Osteocyte (in vitro differentiated cells): ENCODE measurements at places on chromosomes 1 and 21. TPM values are rescaled to one million over a fixed set of nuclear protein-coding genes. Genes with fewer than 3 reads are reported as not detected.

The SPRR5 gene
- not detected in 2 replicates for total RNA-seq

The LMX1A gene
- not detected in 2 replicates for total RNA-seq

The NTMT2 gene
- total RNA-seq = not detected in 2 replicates

The PLPPR5 gene
- total RNA-seq = not detected in 2 replicates

The FOXD3 gene
- not detected in 2 replicates for total RNA-seq

The CRABP2 gene
- total RNA-seq = 144 and 146 TPM in 2 replicates

The MROH9 gene
- total RNA-seq = not detected in 2 replicates

The PRDM16 gene
- total RNA-seq = 7.1 and 7.4 TPM in 2 replicates

The BCAR3 gene
- 7.9 and 8.8 TPM in 2 replicates for total RNA-seq

The NHLH1 gene
- 0.16 and 0.31 TPM in 2 replicates for total RNA-seq

The NBPF20 gene
- total RNA-seq = 4.0 and 4.9 TPM in 2 replicates

The FNDC5 gene
- total RNA-seq = 2.0 and 3.2 TPM in 2 replicates

The TNFRSF1B gene
- total RNA-seq = 3.7 and 7.4 TPM in 2 replicates

The FNDC10 gene
- 25.6 and 28.0 TPM in 2 replicates for total RNA-seq

The SPRR4 gene
- not detected in 2 replicates for total RNA-seq

The IFI44L gene
- total RNA-seq = 21.2 and 22.1 TPM in 2 replicates

The ZC3H12A gene
- total RNA-seq = 7.0 and 11.3 TPM in 2 replicates

The S100A7A gene
- total RNA-seq = not detected in 2 replicates

The BARHL2 gene
- not detected in 2 replicates for total RNA-seq

The LSS gene
- total RNA-seq = 92.0 and 101 TPM in 2 replicates

The OR10R2 gene
- total RNA-seq = not detected in 2 replicates

The RHOU gene
- total RNA-seq = 2.3 and 2.4 TPM in 2 replicates

The MEF2D gene
- total RNA-seq = 33.8 and 45.8 TPM in 2 replicates

The QSOX1 gene
- total RNA-seq = 152 and 162 TPM in 2 replicates

The DENND2D gene
- total RNA-seq = not detected in 2 replicates

The CCDC185 gene
- not detected in 2 replicates for total RNA-seq

The CATSPERE gene
- total RNA-seq = 1.2 and 1.3 TPM in 2 replicates

The HPDL gene
- total RNA-seq = 0.35 TPM in 1 of 2 replicates, not detected in the other

The GSTM5 gene
- not detected in 2 replicates for total RNA-seq

The LAX1 gene
- total RNA-seq = not detected in 2 replicates

The FCER1G gene
- not detected in 2 replicates for total RNA-seq

The LCA5L gene
- 1.1 and 1.4 TPM in 2 replicates for total RNA-seq

The PAQR6 gene
- 12.0 and 12.5 TPM in 2 replicates for total RNA-seq

The F5 gene
- total RNA-seq = not detected in 2 replicates

The SH2D2A gene
- total RNA-seq = not detected in 2 replicates

The RCSD1 gene
- not detected in 2 replicates for total RNA-seq

The TMEM59 gene
- total RNA-seq = 399 and 409 TPM in 2 replicates

The ZBTB8A gene
- total RNA-seq = 10.7 and 11.5 TPM in 2 replicates

The CRP gene
- total RNA-seq = not detected in 2 replicates

The PGBD5 gene
- 1.0 and 1.1 TPM in 2 replicates for total RNA-seq

The C1orf87 gene
- 0.94 and 1.0 TPM in 2 replicates for total RNA-seq

The KIF26B gene
- 8.6 and 8.8 TPM in 2 replicates for total RNA-seq

The C8B gene
- not detected in 2 replicates for total RNA-seq

The IGSF3 gene
- 43.2 and 51.7 TPM in 2 replicates for total RNA-seq

The C1QC gene
- total RNA-seq = not detected in 2 replicates

The PDZK1IP1 gene
- total RNA-seq = not detected in 2 replicates

The RAB7B gene
- total RNA-seq = 0.78 TPM in 2 replicates
